ENCODE measurements at places on chromosomes 4 and X.

- no peak overlapping the region for H3K27ac ChIP-seq
- no peaks in the 10 kb centered on the region for H3K36me3 ChIP-seq
- no peaks in the 10 kb centered on the region for H3K4me1 ChIP-seq
- H3K4me3 ChIP-seq, result no peak overlapping the region
- DNase-seq, result no peak
- H3K27me3 ChIP-seq, result no peaks in the 10 kb centered on the region
Measured at GRCh38 chrX:85573801-85574200, 194.3 kb upstream of the POF1B start.

DNA sequence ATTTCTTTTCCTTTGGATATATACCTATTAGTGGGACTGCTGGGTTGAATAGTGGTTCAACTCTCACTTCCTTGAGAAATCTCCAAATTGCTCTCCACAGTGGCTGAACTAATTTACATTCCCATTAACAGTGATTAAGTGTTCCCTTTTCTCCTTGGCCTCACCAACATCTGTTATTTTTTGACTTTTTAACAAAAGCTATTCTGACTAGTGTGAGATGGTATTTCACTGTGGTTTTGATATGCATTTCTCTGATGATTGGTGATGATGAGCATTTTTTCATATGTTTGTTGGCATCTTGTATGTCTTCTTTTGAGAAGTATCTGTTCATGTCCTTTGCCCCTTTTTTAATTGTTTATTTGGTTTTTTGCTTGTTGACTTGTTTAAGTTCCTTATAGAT lies 413.0 kb downstream of the MAPK10 start:
- no peak for DNase-seq
- no peak overlapping the region for H3K27ac ChIP-seq
- H3K27me3 ChIP-seq, result no peaks in the 10 kb centered on the region
- H3K36me3 ChIP-seq, result no peaks in the 10 kb centered on the region

DNA sequence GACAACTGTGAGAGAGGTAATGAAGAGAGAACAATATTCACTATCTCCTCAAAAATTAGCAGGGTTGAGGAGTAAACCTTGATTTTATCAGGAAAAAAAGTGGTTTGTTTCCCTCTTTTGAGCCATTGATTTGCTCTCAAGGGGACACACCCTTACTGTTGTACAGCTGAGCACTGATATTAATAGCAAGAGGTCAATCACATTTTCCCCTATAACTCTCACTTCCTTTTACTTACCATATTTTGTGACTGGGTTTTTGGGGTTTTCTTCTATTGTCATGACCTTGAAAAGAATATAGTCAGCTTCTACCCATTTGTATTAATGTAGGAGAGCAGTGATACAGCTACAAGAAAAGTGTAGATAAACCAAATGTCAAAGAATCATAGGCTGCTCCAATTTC lies 70.2 kb upstream of the LONRF3 start:
- no peaks in the 10 kb centered on the region for H3K4me1 ChIP-seq
- no peak overlapping the region for H3K27ac ChIP-seq
- H3K27me3 ChIP-seq, result peaks cover 13% of the 10 kb centered on the region

DNA sequence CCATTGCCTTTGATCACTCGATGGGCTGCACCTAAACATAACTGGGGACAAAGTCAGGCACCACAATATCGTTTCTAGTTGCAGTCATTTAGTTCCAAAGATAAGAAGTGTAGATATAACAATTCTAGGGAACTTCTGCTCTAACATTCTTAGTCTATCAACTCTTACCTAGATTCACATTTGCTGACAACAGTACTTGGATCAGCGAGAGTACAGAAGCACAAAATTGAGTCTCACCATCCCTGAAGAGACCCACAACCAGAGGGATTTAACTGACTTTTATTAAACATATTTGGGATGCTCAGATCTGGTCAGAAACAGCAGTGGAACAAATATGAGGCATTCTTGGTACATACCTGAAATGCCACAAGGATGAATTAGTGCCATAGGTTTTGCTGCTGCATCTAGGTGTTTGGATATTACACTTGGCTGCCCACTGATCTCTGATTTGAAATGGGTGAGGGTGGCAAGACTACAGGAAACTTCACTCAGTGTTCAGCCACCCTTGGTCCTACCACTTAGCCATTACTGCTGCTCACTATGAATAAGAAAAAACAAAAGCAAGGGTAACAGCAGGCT lies 28.9 kb upstream of the HUWE1 start:
- DNase-seq, result no peak
- H3K27ac ChIP-seq, result peak overlapping the region; percentile 93
- H3K27me3 ChIP-seq, result no peaks in the 10 kb centered on the region
- peaks cover 11% of the 10 kb centered on the region for H3K36me3 ChIP-seq

GRCh38 chrX:11242704-11243103 lies 50.5 kb upstream of the AMELX start:
- peak overlapping the region; percentile 35 for H3K27ac ChIP-seq
- no peak for DNase-seq
- no peaks in the 10 kb centered on the region for H3K27me3 ChIP-seq
- peaks cover 8% of the 10 kb centered on the region for H3K4me1 ChIP-seq
- no peak overlapping the region for H3K4me3 ChIP-seq

DNA sequence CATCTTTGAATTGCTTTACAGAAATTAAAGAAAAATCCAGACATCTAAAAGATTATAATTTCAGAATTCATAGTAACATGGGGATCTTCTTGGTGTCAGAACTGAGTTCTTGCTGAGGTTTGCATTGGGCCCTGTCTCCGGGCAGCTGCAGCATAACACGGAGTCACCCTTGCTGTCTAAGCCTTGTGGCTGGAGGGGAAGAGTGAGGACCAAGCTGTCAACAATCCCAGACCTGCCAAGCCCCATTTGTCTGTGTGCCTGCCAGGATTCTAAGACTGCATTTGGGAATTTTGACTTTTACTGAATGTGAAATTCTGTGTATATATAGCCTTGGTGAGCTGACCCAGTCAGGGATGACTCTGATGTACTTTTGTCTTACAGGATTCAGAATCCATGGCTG lies 25.2 kb upstream of the NAP1L5 start:
- H3K27ac ChIP-seq, result no peak overlapping the region
- no peak overlapping the region for H3K4me3 ChIP-seq
- no peaks in the 10 kb centered on the region for H3K4me1 ChIP-seq
- no peak for DNase-seq
- H3K27me3 ChIP-seq, result no peaks in the 10 kb centered on the region
- H3K36me3 ChIP-seq, result peaks cover 11% of the 10 kb centered on the region

DNA sequence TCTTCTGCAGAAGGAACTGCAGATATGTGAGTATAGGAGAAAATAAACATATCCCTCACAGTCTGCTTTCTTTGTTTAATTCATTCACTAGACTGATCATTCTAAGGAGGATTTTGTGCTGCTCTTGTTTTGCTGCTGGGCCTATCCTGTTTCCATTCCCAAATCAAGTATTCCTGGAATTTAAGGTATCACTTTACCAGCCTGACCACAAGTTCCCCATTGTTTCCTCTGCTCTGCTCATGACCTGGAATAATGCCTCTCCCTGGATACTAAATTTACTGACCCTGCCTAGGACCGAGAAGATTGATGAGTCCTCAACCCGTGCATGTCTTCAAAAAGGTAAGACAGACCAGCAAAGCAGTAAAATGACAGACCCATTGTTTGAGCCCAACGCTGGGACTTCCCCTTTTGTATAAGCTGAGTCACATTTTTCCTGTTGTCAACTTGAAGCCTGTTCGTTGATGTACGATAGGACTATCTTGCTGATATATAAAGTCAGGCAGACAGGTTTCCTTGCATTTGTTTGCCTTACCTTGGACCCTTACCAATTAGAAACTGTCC lies 85.5 kb upstream of the TET2 start:
- H3K4me1 ChIP-seq, result peaks cover 31% of the 10 kb centered on the region
- DNase-seq, result peak; percentile 21
- H3K4me3 ChIP-seq, result peak overlapping the region; percentile 45
